ENCODE measurements at places on chromosomes 4 and X.

GRCh38 chr4:174135936-174136406 is 147.5 kb downstream of the FBXO8 start:
- DNase-seq: no peak

GRCh38 chr4:171561419-171561818 is 251.8 kb upstream of the GALNTL6 start:
- no peak for DNase-seq

GRCh38 chrX:140034916-140035315 is 69.6 kb upstream of the CXorf66 start:
- DNase-seq: no peak

GRCh38 chrX:140525448-140525847 is 20.6 kb upstream of the SOX3 start:
- no peak for DNase-seq

- no peak for DNase-seq
These were observed 126.5 kb downstream of the KIT start for GRCh38 chr4:54784161-54784671.

DNA sequence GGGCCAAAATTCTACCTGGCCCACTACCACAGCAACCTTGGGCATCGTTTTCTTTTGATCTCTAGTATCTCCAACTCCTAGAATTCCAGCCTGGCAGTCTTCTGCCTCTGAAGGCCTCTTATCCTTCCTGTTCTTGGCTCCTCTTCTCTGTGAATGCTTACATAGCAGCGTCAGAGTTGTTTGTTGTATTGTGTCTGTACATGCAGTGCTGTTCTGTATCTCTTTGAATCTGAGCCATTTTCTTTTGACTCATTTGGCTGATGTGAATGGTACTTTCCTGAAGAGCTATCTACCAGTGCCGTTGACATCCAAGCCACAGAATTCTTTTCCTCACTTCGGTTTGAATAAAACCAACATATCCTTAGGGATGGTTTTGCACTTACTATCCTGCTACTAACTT is 79.2 kb downstream of the TMEM164 start:
- DNase-seq: no peak

DNA sequence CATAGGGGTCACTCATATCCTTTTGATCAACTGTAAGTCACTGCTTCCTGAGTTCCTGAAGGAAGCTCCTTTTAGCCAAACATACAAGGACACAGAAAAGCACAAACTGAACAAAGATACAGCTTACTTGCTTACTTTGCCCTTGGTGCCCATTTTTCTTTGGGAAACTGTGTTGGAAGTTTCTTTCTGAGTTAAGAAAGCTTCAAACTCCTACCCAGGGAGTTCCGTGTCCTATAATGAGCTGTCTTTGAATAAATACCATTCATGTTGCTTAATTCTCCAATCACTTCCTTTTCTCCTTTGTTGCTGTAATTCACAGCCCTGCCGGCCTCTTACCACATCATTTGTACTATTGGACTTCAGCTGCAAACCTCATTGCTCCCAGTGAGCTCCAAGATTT is at the start of gene ADH4:
TSS of gene ADH4 (minus strand) at position 228 of the 400 bp plus-strand sequence. CDS start at position 153, 75 bp downstream.
- DNase-seq: no peak

GRCh38 chr4:84341559-84341958 is 157.5 kb downstream of the NKX6-1 start:
- DNase-seq: no peak

DNA sequence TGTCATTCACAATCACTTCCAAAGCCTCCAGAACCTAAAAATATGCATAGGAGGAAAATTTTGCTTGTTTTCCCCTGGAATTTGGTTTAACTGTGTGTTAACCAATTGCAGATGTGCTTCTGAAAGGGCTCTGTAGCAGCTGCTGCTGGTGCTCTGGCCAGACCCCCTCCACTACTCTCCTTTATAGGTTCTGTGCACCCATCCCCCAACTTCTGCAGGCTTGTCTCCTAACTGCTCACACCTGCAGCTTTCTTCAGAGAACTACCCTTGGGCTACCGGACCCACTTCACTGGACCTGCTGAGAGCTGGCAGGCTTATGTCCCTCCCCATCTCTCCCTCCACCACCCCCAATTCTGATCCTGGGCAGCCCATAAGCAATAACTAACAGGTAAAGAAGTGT is 662.1 kb upstream of the DIPK2B start:
- no peak for DNase-seq

- no peak for DNase-seq
These were observed 277.2 kb downstream of the CXXC4 start for GRCh38 chr4:104217526-104217925.

Data from activated CD4-positive, alpha-beta T cell treated with anti-CD3 and anti-CD28 coated beads, Interleukin-2, amount 10 ng/mL, durations not matched to agents 7 days and 5 days (primary cell).